ENCODE measurements at places on chromosomes 4 and X.

DNA sequence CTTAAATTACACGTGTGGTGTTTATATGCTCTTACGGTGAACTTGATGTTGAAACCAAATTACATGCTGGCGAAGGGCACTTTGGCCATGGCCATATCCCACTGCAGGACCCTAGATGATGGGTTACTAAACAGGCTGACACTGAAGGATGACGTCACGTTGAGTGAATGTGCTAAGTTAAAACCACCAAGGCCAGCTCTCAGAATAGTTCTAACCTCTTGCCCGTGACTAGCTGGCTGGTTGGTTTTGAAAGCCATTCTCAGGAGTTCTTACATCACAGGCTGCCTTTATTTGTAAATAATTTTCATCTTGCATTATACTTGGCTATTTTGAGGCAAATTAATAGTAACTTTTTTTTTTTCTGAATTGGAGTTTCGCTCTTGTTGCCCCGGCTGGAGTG, 41.3 kb upstream of the PHEX start:
- no peak for DNase-seq

GRCh38 chr4:163335384-163335783, 3.0 kb upstream of the NPY1R start:
- DNase-seq = no peak

- no peak for DNase-seq
Measured at GRCh38 chr4:114076899-114077570, 97.6 kb upstream of the ARSJ start.

DNA sequence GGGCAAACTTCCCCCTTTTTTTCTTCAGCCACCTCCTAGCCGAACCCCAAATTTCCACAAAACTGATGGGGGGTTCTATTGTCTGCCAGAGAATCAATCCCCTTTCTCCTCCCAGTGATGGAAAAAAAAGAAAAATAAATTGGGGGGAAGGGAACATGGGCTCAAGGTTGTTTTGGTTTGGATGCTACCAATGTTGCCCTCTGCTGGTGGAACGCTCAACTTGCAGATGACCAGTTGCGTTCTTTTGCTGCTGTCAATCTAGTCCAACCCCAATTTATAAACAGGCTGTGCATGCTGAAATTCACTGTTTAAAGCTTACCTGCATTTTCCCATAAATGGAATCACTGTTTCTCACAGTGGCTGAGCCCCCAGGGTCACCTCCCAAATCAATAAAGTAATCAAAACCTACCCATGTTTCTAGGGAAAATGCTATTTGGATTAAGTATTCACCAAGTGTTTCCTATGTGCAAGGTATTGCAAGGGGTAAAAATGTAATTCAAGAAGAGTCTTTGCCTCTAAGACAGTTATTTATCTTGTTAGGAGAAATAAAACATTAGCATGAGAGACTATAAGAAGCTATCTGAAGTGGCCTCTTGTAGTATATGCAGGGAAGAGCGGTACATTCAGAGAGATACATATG, 116.7 kb upstream of the TMEM164 start:
- DNase-seq = no peak

- no peak for DNase-seq
Measured at GRCh38 chr4:101155368-101155767, 192.0 kb downstream of the PPP3CA start.

DNA sequence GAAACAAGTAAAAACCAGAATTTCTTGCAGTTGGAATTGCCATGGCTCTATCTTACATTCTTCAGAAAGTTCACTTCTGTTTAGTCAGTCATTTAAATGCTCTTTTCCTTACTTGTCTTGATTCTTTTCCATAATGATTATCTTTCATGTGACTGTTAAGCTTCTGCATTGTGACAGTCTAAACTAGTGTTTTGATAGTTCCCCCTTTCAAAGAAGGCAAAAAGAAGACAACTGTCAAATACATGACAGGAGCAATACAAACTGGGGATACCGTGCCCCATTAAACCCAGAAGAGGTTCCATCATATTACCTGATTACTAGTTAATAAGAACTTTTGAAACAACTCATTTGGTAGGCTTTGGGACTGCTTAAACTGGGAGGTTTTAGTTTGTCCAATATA, 476.2 kb downstream of the PCDH19 start:
- no peak for DNase-seq

DNA sequence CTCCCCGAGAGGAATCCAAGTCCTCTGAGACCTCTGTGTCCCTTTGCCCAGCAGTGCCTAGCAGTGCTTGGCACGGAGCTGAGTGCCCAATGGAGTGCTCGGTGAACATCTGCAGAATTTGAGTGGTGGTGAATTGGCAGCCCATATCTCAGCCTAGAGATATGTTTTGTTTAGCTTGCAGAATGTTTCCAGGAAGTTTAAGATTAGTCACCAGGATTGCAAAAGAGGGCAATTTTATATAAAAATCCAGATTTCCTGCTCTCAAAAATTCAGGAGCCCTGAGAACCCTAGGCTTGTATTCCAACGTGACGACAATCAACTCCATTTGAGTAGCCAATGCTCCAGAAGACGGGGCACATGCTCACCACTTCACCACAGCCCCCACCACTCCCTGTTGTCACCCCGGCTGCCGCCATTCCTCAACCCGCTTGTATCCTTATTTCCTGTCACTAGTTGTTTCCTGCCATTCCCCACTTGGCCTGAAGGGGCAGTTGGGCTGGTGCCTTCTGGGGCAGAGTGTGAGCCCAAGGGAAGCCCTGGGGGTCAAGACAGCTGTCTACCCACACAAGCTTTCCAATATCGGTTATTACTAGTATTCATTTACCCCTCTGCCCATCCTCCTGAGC, 116.9 kb downstream of the EFNB1 start:
- no peak for DNase-seq

- DNase-seq = no peak
Measured at GRCh38 chrX:139112432-139112831, 400.9 kb upstream of the FGF13 start.

DNA sequence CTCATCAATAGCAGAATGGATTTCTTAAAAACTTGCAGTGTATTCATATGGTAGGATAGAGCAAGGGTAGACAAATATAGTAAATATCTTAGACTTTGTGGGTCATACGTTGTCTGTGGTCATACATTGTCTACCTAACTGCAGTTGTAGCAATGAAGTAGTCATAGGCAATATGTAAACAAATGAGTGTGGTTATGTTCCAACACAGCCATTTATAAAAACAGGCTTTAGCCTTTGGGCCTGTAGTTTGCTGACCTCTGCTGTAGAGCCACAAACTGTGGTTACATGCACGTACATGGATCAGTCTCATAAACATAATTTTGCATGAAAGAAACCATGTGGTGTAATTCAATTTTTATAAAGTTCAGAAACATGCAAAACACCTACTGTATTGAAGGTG, 98.9 kb downstream of the LARP1B start:
- DNase-seq = no peak

GRCh38 chr4:2219233-2219760, 22.6 kb downstream of the HAUS3 start:
- no peak for DNase-seq

DNA sequence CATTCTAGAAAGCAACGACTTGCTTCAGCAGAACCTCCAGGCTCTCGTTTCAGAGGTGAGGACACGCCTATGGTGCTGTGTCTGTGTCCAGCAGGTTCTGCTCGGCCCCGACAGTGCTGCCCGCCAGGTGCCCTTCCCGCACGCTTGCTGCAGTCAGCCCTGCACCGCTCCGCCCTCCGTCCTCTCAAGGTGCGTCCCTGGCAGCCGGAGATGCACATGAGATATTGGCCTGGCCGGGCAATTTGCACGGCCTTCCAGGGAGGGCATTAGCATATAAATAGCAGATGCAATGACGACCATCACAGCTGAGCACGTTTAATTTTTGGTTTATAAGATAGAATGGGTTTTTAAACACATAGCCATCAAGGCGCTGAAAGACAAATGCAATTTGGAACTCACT, 14.4 kb downstream of the UVSSA start:
- DNase-seq = no peak

DNA sequence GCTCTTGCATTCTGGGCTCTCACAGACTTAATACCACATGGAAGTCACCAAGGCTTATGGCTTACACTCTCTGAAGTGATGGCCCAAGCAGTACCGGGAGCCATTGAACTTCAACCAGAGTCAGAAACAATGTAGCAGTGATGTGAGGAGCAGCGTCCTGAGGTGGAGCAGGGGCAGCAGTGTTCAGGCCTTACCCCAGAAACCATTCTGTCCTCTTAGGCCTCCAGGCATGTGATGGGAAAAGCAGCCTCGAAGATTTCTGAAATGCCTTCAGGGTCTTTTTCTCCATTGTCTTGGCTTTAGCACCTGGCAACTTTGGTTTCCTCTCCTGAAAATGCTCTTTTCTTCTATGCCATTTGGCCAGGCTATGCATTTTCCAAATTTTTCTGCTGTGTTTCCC, 22.8 kb upstream of the PIN4 start:
- no peak for DNase-seq

DNA sequence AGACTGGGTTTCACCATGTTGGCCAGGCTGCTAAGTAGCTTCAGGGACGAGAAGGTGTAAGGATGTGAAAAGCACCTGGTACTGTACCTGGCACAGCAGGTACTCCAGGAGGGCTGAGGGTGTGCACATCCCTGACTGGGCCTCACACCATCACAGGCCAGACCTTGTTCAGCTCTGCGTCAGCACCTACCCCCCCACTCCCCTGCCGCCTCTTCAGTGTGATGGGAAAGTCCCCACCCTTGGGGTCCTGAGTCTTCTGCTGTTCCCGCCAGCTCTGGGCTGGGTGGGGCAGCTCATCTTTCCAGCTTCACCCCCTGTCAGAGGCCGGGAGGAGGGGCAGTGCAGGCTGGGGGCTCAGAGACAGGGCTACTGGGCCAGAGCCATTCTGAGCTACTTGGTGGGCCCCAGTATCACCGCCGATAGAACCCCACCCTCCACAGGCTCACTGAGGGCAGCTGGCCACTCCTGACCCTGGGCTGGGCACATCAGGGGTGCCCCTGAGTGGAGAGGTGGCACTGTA, 6.7 kb upstream of the SH3BP2 start:
- no peak for DNase-seq

- no peak for DNase-seq
Measured at GRCh38 chr4:83809581-83809980, 273.7 kb downstream of the GPAT3 start.

DNA sequence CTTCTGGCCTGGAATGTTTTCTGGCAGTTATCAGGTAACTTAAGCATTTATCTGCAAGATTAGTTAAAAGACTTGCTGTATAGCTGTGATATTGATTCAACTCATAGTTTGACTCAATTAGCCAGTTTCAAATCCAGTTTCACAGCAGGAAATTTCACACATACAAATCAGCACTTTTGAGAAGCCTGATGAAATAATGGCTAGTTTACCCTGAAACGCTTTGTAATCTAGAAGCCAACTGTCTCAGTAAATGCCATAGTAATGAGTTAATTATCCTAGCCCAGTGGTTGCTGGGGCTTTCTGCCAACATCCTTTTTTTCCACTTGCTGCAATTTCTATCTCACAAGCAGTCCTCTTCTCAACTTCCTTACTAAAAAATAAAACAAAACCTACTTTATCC, 53.1 kb downstream of the ARHGEF38 start:
- no peak for DNase-seq

GRCh38 chr4:54082168-54082567, 17.8 kb upstream of the CHIC2 start:
- DNase-seq = no peak

DNA sequence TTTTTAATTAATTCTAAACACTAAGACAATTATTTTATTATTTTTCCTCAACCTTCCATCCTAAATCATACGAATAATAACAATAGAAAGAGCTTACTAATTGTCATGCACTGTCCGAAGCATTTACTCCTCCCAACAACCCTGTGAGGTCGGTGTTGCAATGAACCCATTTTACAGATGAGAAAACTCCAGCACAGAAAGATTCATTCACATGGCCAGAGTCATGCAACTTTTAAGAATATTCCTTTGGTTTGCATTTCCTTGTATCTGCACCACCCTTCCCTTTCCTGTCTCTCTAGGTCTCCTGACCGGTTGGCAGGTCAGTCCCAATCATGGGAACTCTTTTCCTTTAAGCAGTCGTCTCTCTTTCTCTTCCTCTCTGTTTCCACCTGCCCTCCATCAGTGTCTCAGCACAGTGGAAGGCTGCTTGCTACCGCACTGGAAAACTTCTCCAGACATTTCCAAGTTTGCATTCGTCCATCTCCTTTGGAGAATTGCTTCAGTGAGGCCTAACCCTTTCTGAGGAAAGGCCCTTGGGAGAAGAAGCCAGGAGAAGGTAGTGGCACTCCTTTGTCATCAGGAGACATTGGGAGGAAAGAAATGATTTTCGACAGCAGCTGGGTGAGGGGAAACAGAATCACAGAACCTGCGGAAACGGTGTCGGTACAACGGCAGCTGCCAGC, 1.9 kb upstream of the TMSB4X start:
- no peak for DNase-seq

DNA sequence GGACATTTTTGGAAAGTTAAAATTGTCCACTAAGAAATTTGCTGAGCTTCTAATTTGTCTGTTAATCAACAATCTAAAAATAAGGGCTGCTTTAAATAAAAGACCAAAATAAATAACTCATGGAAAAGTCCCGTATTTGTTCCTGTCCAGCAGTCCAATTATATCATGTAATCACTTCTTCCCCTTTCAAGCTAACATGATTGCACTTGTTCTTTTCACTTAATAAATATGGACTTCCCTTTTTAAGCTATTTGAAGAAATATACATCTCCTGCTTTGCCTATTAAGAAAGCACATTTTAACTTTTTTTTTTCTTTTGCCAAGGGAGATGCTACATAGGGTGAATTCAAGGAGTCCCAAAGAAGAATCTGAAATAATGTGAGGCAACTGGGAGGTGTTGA, 55.6 kb upstream of the FRAS1 start:
- no peak for DNase-seq

GRCh38 chr4:40523581-40523980, 106.1 kb downstream of the RBM47 start:
- no peak for DNase-seq

- no peak for DNase-seq
Measured at GRCh38 chr4:16289897-16290554, 63.8 kb upstream of the TAPT1 start.

DNA sequence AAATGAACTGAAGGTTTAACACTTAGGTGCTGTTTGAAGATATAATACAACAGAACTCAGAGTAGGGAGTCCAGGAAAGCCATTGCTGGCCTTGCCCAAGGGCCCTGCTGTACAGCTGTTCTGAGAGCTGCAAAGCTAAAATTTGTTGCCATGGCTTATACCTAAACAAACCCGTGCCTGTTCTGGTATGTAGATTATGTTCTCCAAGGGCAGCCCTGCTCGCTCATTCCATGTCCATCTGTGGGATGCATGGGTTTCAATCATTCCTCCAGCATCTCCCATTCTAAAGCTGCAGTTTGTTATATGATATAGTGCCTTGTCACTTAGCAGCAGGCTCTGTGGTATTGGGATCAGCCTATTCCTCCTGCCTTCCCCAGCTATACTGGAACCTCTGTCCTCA, 80.8 kb upstream of the BMPR1B start:
- no peak for DNase-seq

GRCh38 chr4:145186729-145187128, 6.3 kb upstream of the OTUD4 start:
- DNase-seq = no peak

- no peak for DNase-seq
Measured at GRCh38 chr4:149751174-149751573, 64.5 kb downstream of the IQCM start.

- no peak for DNase-seq
Measured at GRCh38 chrX:27276751-27277150, 186.4 kb downstream of the PPP4R3C start.

Measured in cortex of kidney (tissue), 1 donor.